CD4-positive, alpha-beta T cell treated with Interleukin-12 subunit alpha and Interleukin-12 subunit beta, for 1 hour (primary cell): ENCODE measurements at places on chromosomes 1 and 21.

DNA sequence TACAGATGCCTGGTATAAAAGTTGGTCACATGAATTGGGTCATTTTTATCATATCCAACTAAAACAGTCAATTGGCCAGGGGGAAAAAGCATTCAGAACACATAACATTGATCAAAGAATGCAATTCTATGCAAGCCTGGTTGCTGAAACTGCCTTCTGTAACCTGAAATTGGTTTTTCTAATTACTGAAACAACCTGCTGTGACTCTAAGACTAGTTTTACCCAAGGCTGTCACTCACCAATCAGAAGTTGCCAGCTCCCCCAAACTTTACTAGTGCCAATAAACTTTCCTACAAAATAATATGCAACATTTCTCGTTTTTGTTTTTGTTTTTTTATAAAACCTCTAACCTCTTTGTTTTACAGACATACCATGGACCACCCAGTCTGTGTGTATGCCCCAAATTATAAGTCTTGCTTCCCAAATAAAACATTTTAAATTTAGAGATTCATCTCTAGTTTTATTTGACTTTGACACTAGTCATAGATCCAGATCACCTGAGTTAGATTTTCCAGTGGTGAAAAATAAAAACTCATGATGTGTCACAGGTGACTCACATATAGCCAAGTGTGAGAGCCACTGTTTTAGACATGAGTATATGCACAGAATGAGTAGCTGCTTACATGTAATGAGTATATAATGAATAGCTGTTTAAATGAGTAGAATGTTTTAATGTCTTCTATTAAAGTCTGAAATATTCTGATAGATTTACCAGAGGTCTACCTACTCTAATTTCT, 64.2 kb upstream of the CR2 start:
- no peak for DNase-seq

DNA sequence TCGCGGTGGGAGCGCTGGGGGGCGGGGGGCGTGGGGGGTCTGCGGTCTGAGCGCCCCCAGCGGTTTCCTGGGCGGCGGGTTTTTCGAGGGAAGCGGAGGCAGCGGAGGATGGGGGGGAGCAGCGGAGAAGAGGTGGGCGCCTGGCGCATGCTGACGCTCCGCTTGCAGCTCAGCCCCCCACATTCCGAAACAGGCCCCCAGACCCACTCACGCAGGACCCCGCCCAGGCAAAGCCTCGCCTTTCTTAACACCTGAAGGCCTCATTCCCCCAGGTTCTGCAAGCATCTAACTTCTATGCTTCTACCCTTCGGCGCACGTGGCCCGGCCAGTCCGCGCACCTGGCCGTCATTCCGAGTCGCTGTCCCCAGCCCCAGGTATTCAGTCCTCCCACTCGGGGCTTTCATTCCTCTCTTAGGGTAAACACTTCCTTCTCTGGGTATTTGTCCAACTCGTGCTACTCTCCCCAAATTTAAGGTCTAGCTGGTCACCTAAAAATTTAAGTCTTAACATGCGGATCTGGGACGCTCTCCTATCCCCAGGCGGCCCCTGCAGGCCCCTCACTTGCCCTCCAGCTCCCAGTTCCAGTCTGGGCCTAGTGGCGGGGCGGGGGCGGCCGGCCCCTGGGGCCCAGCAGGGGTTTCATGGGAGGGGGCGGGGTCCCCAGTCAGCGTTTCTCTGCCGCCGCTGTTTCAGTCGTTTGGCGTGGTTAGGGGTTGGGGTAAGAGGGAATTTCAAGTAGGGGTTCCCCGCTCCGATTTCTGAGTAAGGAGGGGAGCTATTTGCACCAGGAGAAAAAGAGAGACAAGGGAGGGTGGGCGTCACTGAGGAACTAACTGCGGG, 2.8 kb upstream of the ZBTB7B start:
- DNase-seq = peak; percentile 55

- DNase-seq = no peak
Measured at GRCh38 chr1:5649795-5650194, 342.4 kb downstream of the NPHP4 start.

DNA sequence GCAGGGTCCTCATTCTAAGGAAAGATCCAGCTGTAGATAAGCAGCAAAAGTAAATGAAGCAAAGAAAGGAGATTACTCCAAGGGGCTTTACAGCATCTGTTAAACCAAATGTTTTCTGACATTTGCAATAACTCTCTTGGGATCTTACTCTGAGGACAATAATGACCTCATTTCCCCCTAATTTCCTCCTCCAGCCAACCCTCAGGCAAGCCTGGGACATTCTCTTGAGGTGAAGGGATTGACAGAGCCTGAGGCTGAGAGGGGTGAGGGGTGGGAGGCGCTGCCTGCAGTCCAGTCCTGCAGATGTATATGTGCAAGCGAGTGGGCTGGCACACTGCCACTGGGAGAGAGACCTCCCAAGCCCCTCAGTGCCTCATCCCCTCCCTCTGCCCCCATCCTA, 40.5 kb upstream of the NEK2 start:
- no peak for DNase-seq

- no peak for DNase-seq
Measured at GRCh38 chr1:78075621-78076020, 29.9 kb downstream of the GIPC2 start.

DNA sequence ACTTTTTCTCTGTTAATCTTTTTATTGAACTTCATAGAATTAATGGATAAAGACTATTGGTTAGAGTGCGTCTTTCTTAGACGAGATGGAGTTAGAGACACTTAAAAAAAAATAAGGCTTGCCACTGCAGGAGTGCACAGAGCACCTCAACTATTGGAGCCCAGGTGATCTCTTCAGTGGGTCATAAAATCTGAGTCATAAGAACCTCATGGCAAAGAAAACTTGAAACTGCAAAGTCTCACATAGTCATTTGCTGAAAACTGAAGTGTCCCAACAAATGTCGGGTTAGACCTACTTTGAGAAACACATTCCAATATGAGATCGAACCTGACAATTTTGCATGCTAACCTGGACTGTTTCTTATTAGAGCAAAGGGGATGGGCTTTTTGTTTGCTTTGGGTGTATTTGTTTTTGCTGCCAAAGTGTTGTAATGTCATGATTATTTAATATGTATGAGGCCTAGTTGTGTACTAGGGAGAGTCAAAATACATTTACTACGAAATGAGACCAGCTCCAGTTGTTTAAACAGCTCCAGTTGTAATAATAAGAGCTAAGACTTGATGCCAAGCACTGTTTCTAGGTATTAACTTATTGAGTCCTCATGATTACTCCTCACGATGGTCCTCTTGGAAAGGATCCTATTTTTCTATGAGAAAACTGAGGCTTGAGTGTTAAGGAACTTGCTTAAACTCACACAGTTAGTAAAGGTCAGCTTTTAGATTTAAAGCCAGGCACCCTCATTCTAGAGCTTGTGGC, 65.1 kb downstream of the DDR2 start:
- DNase-seq = no peak

- no peak for DNase-seq
Measured at GRCh38 chr1:199834711-199835110, 192.8 kb upstream of the NR5A2 start.

GRCh38 chr1:165494949-165495857, 48.6 kb upstream of the LRRC52 start:
- DNase-seq = no peak

DNA sequence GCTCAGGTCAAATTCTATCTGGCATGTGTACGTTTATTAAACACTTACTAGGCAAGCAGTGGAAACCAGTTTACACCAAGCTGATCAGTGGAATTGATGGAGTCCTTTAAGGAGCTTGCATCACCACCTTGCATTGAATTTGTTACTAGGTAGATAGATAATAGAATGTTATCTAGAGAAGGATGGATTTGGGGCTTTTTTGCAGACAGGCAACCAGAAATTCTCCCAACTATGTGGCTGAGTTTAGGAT, 44.9 kb downstream of the HHAT start:
- no peak for DNase-seq

DNA sequence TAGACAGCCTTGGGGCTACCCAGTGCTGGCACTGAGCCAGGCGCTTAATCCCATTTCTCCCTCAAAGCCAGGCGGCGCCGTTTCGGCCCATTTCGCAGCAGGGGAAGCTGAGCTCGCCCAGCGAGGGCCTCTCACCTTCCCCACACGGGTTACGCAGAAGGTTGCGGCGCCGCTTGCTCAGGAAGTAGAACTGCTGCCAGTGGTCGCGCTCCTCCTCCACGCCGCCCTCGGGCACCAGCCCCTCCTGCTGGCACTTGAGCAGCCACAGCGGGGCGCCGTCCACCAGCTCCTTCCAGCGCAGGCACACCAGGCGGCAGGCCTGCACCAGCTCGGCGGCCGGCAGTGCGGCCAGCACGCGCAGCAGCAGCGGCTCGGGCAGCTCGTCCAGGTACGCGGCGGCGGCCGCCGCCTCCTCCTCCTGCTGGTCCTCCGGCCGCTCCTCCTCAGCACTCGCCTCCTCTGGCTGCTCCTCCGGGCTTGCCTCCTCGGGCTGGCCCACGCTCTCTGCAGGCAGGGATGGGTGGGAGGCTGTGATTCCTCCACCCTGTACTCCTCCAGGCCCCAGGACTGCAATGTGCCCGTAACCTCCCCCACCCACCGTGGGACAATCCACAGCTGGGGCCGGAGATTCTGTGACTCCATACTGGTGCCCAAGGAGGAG, 3.8 kb downstream of the FBXO2 start:
- DNase-seq = peak; percentile 88

DNA sequence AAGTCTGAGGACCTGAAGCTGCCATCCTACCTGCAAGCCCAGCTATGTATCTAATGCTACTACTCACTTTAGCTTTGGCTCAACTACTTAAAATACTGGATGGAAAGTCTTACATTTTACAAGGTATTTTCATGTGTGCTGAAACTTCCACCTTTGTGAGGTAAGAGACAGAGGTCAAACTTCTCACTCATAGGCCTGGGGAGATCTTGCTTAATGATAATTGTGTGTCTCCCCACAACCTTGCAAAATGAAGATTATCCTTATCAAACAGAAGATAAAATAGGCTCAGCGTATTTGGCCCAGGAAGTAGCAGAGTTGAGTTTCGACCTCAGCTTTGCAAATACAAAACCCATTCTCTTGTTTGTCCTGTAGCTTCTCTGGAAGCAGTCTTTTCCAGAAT, 63.7 kb downstream of the CENPF start:
- DNase-seq = no peak

GRCh38 chr1:233375653-233376052, 48.1 kb downstream of the MAP3K21 start:
- DNase-seq = no peak

GRCh38 chr1:19087737-19088594, 122.1 kb downstream of the UBR4 start:
- no peak for DNase-seq

DNA sequence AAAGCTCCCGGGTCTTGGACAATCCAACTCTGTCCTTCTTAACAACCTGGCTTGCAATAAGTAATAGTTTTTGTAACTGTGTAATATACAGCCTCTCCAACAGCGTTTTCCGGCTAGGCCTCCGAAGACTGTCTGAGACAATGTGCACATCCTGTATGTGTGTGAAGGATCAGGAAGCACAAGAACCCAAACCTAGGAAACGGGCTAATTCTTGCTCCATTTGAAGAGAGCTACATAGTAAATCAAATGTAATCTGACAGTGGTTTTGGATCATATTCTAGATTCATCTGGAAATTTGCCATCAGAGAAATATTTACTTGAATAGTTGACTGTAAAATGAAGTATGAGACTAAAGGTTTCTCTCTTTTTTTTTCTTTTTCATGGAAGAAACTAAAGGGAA, 1.2 kb downstream of the GPR52 start:
- DNase-seq = no peak

- DNase-seq = peak; percentile 77
Measured at GRCh38 chr1:47333922-47334764, 553 bp downstream of the CMPK1 start.

DNA sequence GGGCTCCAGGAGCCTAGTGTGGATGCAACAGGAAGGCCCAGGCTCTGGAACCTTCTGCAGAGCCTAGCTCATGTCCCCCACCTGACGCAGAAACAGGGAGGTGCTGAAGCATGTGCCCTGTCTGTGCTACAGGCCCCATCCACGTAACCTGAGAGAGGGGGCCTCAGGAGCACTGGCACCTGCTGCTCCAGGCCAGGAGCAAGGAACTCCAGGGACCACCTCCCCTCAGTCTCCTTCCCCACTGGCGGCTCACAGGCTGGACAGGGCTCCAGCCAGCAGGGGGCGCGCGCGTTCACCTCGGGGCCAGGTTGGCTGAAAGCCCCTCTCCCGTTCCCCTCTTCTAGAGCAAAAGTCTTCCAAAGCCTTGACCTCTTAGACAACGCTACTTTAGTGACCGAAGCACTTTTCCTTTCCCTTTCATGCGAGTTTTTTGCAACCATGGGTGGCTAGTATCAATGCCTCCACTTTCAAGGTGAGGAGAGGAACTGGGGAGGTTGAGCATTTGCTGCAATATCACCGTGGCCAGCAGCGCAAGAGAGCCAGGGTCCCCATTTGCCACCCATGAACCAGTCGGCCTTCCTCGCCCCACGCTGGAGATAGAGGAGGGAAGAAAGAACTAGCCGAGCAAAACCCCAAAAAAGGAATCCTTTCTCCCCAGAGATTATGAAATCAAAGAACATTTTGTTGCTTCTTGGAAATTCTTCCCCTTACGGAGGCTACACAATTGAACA, 52.4 kb upstream of the GPR157 start:
- peak; percentile 62 for DNase-seq

GRCh38 chr1:70220015-70220414, 1.2 kb upstream of the SRSF11 start:
- no peak for DNase-seq

DNA sequence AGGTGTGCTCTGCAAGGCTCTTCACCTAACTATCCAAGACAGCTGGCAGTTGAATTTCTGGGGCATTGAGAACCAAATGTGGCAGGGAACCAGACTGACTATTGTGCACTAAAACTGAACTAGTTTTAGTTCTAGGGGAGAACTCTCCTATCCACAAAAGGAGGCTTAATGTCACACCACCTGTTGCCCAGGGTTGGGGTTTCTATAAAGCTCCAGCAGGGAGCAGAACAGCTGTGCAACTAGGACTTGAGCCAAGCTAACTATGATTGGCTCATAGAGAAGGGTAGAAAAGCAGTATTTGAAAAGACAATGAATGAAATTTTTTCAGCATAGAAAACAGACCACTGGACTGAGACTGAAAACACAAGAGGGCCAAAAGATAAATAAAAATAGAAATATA, 53.3 kb upstream of the FGGY start:
- DNase-seq = no peak

- DNase-seq = no peak
Measured at GRCh38 chr1:158717344-158717743, 3.2 kb downstream of the OR6K3 start.

GRCh38 chr1:100353071-100353801, 930 bp downstream of the CDC14A start:
- peak; percentile 52 for DNase-seq

DNA sequence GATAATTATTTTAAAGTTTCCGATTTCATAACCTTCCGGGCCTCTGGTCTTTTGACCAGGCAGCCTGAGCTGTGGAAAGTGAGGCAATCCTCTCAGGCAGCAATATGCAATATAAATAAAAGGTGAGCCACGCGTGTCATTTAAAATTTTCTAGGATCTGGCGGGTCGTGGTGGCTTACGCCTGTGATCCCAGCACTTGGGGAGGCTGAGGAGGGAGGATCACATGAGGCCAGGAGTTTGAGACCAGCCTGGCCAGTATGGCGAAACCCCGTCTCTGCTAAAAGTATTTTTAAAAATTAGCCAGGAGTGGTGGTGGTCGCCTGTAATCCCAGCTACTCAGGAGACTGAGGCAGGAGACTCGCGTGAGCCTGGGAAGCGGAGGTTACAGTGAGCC, 546 bp upstream of the ZNF695 start:
- DNase-seq = no peak

GRCh38 chr21:38989745-38990423, 184.2 kb downstream of the ETS2 start:
- DNase-seq = no peak

GRCh38 chr1:168834225-168834872, 105.3 kb upstream of the DPT start:
- DNase-seq = no peak
